ENCODE measurements at places on chromosomes 13 and 19.

- DNase-seq = no peak
Measured at GRCh38 chr19:31832176-31832548, 482.9 kb upstream of the TSHZ3 start.

DNA sequence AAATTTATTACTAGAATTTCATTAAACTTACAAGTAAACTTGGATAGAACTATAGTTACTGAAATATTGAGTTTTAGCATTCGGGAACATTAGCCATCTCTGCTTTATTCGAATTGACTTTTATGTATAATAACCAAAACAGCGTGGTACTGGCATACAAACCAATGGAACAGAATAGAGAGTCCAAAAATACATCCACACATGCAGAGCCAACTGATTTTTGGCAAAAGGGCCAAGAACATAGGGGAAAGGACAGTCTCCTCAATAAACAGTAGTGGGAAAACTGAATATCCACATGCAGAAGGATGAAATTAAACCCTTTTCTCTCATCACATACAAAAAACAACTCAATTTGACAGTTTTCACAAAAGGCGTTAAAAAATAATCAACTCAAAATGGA, 84.3 kb downstream of the EPSTI1 start:
- DNase-seq = no peak

DNA sequence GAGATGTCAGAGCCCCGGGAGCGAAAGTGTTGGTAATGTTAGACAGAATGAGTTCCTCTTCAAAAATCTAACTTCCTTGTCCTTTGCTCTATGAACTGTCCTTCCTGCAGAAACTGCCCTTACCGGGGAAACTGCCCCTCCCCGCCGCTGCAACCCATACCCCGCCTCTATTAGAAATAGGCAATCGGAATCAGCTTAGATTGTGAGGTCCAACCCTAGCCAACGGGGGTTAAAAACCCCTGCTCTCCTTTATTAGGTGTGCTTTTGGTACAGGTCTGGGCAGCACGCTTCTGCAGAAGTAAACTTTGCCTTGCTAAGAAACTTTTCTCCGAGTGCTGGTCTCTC, 11.5 kb upstream of the CAPNS1 start:
- no peak for DNase-seq

GRCh38 chr13:20420938-20421337, 104.7 kb downstream of the CRYL1 start:
- DNase-seq = no peak

DNA sequence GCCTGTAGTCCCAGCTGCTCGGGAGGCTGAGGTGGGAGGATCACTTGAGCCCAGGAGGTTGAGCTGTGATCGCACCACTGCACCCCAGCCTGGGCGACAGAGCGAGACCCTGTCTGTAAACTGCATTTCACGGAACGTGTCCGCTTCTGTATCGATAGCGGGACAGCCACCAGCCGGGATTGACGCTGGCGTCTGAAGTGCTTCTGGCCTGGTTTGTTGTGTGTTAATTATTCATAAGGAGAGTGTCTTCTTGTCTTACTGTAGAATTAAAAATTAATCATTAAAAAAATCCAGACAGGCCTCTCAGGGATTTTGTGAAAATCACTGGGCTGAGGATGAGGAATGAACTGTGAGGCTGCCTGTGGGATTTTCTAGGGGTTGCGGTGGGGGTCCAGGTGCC, 16.2 kb upstream of the MISP start:
- no peak for DNase-seq

GRCh38 chr19:45406226-45407090, at the start of gene POLR1G:
TSS of gene POLR1G (plus strand) at chr19:45406644. CDS start at chr19:45406697, 53 bp downstream.
- peak; percentile 84 for DNase-seq

DNA sequence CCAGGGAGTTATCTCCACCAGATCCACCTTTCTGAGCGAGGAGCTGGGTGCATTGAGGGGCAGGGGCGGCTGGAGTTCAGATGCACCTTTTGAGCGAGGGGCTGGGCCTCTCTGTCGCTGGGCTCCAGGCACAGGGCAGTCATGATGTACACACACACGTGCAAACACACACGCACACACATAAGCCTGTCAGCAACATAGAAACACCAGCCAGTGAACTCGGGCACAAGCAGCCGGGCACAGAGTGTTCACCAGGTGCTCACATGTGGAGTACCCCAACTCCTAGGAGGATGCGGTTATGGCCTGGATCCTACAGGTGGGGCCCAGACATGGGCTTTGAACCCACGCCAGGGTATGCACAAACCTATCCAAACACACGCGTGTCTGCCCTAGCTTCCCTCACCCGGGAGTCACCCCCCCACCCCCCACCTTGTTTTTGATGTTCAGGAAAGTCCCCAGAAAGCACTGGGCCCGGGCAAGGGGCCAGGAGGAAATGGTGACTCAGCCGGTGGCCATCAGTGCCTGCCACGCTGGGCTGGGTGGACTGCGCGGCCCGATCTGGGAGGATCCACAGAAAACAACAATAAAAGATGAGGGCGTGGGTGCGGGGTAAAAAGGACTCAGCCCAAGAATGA, 13.3 kb downstream of the ARRDC2 start:
- DNase-seq = peak; percentile 78

GRCh38 chr13:24921003-24921402, 157.0 kb downstream of the RNF17 start:
- no peak for DNase-seq

- peak; percentile 47 for DNase-seq
Measured at GRCh38 chr19:48718711-48719231, 754 bp downstream of the MAMSTR start.

DNA sequence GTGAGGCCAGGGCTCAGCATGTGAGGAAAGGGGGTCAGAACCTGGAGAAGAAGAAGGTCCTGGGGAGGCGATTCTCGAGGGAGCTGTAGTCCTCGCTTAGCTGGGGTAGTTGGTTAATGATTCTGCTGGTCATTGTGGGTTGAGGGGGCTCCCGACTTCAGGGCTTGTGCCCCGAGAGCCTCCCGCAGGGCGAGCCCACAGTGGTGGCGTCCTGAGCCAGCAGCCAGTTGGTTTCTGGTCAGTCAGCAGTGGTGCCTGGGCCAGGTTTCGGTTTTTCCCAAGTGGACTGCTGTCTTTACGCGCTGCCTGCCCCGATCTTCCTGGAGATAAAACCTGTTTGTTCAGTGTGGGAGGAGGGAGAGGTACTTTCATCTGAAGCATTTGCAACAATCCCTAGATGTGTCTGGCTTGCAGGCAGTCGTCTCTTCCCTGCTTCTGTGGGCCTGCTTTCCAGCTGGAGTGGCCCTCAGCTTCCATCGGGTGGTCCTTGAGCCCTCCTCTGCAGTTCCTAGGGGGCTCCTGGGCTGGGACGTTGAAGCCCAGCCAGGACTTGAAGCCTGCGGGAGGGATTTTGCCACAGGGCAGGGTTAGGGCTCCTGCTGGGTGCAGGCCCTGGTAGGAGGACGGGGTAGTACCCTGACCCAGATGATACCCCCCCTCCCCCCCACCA, 3.2 kb downstream of the PTBP1 start:
- DNase-seq = no peak

DNA sequence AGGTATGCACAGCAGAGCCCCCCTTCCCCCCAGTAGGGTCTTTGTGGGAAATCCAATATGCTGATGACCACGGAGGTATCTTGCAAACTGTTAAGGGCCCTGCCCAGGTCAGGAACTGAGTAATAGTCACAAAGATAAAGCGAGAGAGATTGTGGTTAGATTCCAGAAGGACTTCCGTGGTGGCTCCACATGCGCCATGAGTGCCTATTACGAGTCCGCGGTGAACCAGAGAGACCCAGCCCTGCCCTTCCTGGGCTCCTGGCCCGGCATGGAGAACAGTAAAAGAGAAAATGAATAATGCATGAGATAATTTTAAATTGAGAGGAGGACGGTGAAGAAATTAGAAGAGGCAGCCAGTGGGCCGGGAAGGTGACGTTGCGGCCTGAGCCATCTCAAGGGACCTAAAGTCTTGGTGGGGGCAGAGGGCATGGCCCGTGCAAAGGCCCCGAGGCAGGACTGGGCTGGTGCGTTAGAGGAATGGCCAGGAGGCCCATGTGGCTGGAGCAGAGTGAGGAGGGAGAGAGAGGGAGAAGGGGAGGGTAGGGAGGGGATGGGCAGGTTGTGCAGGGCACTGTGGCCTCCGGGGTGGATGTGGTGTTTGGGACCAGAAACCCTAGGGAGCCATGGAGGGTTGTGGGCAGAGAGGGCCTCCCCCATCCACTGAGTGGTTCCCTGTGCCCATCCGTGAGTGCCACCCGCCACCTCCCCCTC, 46.6 kb upstream of the NFIC start:
- DNase-seq = no peak

DNA sequence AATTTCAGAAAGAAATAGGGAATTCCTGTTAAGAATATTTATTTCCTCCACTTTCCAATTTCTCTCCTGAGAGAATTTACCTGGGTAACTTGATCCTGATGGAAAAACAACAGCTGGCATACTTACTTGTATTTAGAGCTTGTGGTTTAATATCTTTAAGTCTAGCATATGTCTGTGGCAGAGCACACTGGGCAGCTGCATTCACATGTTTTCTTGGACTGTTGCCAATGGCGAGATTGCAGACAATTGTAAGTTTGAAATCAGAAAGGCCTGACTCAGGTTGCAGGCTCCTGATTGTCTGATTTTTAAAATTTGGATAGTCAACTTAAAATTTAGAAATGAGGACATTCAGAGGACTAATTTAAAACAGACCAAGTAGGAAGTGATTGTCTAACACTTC, 66.9 kb downstream of the NHLRC3 start:
- DNase-seq = no peak

- no peak for DNase-seq
Measured at GRCh38 chr13:70505809-70506208, 397.6 kb upstream of the KLHL1 start.

DNA sequence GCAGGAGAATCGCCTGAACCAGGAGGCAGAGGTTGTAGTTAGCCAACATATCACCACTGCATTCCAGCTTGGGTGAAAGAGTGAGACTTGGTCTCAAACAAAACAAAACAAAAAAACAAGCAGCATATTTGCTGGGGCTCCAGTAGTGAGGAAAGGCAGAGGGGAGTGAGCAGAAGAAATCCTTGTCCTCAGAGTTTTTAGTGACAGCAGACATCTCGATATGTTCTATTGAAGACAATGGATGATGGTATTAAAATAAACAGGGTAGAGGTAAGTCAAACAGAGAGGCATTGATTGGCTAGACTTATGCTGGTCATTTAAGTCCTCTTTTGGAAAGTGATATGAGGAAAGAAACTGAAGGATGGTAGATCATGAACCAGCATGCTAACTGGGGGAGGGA, 19.0 kb downstream of the NLRP7 start:
- DNase-seq = no peak

- no peak for DNase-seq
Measured at GRCh38 chr19:48813123-48813913, 2.5 kb upstream of the BCAT2 start.

- no peak for DNase-seq
Measured at GRCh38 chr13:38951525-38952313, 38.9 kb downstream of the STOML3 start.

GRCh38 chr19:48674216-48674809, 1.5 kb upstream of the NTN5 start:
- DNase-seq = no peak

DNA sequence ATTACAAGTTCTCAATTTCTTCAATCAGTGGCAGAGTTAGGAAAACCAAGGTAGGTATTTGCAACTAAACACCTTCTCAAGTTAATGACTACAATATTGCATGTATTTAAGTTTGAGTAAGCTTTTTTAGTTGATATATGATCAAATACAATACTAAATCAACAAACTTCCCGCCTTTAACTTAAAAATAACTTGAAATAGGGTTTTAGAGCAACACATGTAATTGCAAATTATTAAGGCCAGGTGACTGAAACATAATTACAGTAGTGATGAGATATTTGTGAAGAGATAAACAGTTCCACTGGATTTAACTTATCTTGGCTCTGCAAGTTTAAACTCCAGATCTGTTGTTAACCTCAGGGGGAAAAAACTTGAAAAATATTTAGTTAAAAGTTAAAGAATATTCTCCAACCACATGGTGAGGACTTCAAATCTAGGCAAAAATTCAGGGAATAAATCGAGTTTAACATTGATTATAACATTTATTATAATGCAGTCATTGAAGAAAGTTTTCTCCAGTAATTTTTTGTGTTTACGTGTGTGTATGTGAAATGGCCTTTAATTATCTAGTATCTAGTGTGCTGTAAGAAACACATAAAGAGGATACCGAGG, 3.6 kb downstream of the DACH1 start:
- no peak for DNase-seq

DNA sequence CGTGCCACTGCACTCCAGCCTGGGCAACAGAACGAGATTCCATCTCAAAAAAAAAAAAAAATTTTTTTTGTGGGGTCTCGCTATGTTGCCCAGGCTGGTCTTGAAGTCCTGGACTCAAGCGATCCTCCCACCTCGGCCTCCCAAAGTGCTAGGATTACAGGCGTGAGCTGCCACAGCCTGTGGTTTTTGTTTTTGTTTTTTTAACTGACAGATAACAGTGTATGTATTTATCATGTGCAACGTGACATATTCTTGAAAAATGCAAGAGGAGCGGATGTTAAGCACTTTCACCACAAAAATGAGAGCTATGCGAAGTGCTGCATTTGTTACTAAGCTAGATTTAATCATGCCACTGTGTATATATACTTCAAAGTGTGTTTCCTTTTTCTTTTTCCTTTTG, 49.0 kb downstream of the ARHGEF18 start:
- DNase-seq = no peak

GRCh38 chr13:47303626-47304025, 406.8 kb upstream of the HTR2A start:
- DNase-seq = no peak

DNA sequence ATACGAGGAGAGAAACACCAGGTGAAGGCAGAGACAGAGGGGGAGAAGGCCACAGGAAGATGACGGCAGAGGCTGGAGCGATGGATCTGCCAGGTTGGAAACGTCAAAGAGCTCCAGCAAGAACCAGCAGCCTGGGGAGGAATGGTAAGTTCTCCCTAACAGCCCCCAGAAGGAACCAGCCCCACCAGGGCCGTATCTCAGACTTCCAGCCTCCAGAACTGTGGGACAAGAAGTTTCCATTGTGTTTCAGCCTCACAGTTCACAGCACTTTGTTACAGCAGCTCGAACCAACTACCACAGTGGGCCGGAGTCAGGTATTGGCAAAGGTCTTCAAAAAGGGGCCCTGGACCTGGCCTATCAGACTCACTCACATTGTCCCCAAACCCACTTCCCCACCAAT, 89.2 kb upstream of the GPR183 start:
- no peak for DNase-seq

- no peak for DNase-seq
Measured at GRCh38 chr19:18975011-18975410, 34.0 kb upstream of the HOMER3 start.

All from femur (tissue), 1 donor.